ENCODE measurements at places on chromosomes 4 and X.

DNA sequence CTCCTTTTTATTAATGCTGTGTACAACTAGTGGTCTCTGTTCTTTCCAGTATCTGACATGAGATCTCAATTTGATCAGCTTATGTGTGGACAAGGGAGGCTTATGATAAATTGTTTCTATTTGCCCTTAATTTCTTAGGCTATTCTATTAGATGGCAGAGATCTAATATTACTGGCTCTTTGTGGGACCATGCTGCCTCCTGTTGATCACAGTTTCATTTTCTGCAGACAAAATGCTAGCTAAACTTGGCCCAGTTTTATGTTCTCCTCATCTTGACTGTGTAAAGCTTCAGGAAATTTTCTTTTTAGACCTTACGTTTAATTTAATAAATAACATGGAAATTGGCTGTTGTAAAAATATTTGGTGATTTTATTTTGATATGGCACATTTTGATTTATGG is 627.1 kb upstream of the AADAT start:
- DNase-seq: no peak

DNA sequence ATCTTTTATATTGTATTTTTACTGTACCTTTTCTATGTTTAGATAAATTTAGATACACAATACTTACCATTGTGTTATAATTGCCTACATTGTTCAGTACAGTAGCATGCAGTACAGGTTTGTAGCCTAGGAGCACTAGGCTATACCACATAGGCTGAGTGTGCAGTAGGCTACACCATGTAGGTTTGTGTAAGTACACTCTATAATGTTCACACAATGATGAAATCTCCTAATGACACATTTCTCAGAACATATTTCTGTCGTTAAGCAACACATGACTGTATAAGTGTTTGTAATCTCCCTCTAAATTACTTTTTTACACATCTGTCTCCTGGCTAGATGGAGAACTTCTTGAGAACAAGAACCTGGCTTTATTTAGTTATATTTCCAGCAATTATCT is 40.3 kb downstream of the UCHL1 start:
- DNase-seq: no peak

DNA sequence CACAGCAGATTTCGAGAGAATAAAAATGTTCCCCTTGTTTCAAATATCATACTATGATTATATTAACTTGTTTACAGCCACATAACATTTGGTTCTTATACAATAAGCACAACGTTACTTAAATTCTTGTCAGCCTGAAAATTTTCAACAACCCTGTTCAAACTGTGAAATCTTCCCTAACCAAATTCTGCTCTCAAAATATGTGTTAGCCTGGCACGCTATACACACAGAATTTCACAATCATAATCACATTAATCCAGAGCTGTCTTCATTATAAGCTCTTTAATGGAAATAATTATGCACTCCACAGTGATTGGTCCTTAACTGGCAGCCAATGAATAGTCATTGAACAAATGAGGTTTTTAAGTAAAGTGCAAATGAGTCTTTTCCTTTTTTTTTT is 7.3 kb upstream of the PRSS12 start:
- DNase-seq: no peak

DNA sequence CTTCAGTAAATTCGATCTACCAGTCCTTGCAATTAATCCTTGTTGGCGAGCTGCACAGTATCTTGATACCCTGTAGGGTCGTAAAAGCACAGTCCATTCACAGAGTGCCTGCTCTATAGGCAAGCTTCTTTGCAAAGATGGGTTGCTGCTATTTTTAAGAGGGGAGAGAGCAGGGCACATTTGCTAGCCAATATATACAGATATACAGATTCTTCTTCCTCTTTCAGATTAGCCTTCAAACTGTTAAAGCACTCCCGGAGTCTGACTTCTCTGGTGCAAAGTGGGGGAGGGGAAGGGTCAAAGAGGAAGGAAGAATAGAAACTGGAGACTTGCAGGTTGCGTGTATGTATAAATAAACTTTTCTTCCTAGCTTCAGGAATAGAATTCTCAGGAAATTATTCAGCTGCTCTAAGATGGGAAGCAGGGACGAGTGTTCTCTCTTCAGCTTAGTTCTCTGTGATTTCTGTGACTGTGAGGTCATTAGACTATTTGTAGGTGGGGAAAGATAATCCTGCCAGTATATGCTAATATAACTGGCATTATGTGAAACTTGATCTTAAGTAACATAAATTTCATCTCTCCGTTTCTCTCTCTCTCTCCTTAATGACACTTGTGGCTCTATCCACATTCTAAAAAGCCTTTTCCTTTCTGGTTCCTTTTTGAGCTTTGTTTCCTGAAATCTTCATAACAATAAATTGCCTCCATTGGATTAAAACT is at the start of gene CYSLTR1:
TSS of gene CYSLTR1 (minus strand) at position 242 of the 717 bp plus-strand sequence. CDS start 53,865 bp downstream, outside the sequence.
- DNase-seq: no peak

DNA sequence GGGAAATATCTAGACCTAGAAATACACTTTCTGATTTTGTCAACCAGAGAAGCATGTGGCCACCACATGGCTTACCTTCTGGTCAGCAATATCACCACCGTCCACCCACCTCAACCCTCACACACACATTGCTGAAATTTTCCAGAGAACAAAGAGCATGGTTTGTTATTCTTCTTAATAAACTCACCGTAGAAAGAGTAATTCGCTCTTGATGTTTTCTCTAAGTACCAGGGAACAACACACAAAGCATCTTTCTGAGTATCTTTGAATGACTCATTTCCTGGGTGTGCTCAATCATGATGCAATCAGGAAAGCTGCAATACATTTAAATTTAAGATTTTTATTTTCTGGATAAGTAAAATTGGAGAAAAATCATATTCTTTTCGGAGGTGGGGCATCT is 24.7 kb upstream of the LRAT start:
- no peak for DNase-seq

DNA sequence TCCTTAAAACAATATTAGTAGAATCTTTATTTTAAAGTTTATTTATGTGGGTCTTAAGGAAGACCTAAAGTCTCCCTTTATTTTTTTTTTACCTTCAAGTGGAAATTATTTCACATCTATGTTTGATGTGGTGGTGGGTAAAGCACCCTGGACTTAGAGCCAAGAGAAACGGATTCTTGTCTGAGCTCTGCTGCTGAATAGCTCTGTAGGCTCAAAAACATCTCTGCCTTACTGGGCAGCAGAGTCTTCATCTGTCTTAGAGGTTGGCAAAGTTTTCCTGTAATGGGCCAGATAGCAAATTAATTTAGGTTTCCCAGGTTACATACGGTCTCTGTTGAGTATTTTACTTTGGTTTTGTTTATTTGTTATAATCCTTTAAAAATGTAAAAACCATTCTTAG is 136.5 kb downstream of the CEP135 start:
- DNase-seq: no peak

GRCh38 chrX:102832661-102833060 is 104.4 kb upstream of the RAB40AL start:
- DNase-seq: peak; percentile 40

DNA sequence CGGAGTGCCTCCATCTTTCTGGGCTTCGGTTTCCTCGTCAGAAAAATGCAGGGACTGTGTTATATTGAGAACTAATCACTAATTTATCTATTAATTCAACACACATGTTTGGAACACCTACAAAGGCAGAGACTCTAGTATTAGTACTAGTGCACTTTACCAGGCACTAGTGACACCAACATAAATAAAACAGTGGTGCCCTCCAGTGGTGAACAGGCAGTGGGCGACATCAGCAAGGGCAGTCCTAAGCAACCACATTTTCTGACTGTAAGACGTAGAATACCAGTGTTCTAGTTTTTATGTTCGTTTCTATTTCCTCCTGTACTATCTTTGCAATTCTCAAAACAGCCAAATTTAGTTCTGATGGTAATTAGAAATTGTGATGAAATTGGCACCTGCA is 69.1 kb upstream of the UCP1 start:
- DNase-seq: peak; percentile 37

GRCh38 chr4:168867128-168867527 is 142.9 kb downstream of the CBR4 start:
- DNase-seq: no peak

- DNase-seq: no peak
Observed at GRCh38 chr4:124449881-124450280, 262.7 kb downstream of the ANKRD50 start.

- peak; percentile 65 for DNase-seq
Observed at GRCh38 chrX:44873415-44874276, 658 bp downstream of the KDM6A start.

DNA sequence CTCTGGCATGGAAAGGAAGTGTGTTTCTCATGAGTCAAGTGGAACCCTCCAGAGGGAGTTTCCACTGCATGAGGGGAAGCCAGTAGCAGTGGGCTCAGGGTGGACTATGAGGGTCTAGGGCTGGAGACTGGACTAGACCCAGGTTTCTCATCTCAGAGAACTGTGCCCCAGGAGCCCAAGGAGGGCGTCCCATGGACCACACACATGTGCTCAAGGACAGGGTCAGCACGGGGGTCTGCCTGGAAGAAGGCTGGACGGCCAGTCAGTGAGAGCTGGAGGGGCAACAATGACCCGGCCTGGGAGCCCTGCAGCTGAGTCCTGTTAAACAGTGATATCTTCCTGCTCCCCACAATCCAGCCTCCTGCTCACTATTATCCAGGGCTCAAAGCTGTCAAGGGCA is 5.8 kb upstream of the CTSO start:
- no peak for DNase-seq

GRCh38 chr4:40197879-40198689 is 1.3 kb downstream of the RHOH start:
- no peak for DNase-seq

GRCh38 chr4:124947622-124948265 is 235.2 kb upstream of the ANKRD50 start:
- DNase-seq: no peak

GRCh38 chr4:76765473-76766183 is 132.3 kb downstream of the SOWAHB start:
- DNase-seq: no peak

DNA sequence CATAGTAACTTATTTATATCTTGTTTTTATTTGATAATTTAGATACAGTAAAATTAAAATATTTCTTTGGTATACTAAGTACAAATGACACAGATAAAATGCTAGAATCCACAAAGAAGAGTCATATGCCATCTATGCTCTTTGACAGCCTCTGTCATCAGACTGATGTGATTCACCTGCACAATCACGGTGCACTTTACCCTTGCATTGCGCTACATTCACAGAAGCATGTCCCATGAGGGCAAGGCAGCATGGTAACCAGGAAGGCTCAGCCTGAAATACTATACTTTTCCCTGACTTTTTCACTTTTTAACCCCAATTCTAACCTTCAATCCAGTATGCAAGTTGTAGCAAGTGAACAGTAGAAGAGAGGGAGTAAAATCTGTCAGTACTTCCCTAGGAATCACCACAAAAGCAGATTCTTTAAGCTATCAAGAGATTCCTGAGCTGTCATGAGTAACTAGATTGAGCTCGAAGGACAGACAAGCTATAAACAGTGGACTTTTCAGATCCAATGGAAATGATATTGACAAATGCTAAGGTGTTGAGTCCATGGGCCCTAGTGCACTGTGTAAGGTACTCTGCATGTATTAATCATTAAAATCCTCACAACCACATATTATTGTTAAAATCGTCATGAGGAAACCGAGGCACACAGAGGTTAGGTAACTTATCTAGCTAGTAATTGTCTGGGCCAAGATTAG is 14.2 kb downstream of the SEC24D start:
- no peak for DNase-seq

DNA sequence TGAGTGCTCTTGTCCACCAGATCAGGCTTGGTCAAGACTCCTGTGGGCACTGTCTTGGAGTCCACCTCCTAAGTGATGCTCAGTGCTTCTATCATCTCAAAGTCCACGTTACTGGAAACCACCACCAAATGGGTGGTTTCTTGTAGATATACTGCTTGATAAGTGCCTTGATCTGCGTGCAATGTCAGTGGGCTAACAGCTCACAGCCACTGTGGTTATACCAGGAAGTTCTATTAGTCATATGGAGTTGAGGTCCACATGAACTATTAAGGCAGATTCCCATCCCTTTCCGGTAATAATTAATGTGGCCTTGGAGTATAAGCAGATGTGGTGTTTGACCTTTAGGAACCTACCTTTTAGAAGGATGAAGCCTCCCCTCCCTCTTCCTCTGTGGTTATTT is 161.9 kb downstream of the ZNF518B start:
- no peak for DNase-seq

GRCh38 chr4:180706766-180707165 is 1536.4 kb upstream of the TENM3 start:
- DNase-seq: no peak

GRCh38 chrX:107674480-107675364 is 46.4 kb downstream of the PRPS1 start:
- no peak for DNase-seq

DNA sequence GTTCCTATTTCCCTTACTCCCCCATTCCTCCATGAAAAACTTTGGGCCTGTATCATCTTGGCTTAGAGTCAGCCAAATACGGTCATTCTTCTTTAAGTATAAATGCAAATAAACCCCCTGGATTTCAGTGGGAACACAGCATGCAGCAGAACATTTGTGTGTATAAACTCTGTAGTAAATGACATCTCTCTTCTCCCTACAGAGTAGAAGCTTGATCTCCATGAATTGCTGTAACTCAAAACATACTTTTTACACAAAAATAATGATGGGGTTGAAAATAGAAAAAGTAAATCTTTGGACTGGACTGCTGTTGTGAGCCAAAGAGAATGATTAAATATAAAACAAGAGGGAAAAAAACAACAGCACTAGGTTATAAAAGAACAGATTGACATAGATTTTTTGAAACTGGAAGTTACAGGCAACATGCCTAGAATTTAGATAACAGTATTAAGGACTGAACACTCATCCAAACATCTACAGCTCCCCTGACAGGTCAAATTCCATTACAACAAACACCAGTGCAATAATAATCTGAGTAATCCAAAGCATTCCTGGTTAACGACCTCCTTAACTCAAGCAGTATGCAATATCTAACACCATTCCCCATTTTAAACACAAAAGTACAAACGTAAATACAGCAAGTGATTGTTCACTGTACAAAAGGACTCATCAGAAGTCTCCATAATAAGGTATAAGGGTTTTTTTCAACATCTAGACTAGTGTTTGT is 30.7 kb downstream of the TSPAN5 start:
- peak; percentile 37 for DNase-seq

GRCh38 chrX:107935664-107936433 is 46.3 kb downstream of the TEX13B start:
- no peak for DNase-seq

GRCh38 chr4:26028793-26029567 is 115.0 kb downstream of the SMIM20 start:
- peak; percentile 60 for DNase-seq

DNA sequence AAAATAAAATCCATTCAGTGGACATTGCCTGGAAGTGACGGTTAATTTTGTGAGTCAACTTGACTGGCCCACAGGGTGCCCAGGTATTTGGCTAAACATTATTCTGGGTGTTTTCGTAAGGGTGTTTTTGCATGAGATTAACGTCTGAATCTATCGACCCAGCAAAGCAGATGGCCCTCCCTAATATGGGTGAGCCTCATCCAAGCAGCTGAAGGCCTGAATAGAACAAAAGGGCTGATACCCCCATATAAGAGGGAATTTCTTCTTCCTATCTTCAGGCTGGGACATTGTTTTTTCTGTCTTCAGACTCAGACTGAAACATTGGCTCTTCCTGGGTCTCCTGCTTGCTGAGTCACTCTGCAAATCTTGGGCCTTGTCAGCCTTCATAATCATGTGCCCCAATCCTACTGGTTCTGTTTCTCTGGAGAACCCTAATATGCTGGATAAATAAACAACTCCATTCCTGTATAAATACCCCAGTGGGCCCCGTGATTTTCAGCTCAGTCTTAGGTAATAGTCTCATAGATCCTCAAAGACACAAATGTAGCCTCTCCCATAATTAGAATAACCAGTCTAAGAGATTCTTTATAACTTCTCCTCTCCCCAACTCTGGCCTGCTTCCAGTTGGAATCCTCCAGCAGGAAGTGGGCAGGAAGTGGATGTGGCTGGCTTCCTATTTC is 33.1 kb upstream of the DDX3X start:
- no peak for DNase-seq

- DNase-seq: no peak
Observed at GRCh38 chr4:20625426-20625825, 74.8 kb upstream of the PACRGL start.

All from AG08396 (cell line).